ENCODE measurements at places on chromosomes 1 and 21.

- DNase-seq = no peak
These were observed 92.4 kb upstream of the GPR88 start for GRCh38 chr1:100445565-100445964.

GRCh38 chr1:56923201-56923600 is 42.6 kb downstream of the C8B start:
- no peak for DNase-seq

- no peak for DNase-seq
These were observed 30.5 kb upstream of the POFUT2 start for GRCh38 chr21:45318146-45318555.

- DNase-seq = no peak
These were observed 88.1 kb upstream of the ATP1A1 start for GRCh38 chr1:116284819-116285390.

DNA sequence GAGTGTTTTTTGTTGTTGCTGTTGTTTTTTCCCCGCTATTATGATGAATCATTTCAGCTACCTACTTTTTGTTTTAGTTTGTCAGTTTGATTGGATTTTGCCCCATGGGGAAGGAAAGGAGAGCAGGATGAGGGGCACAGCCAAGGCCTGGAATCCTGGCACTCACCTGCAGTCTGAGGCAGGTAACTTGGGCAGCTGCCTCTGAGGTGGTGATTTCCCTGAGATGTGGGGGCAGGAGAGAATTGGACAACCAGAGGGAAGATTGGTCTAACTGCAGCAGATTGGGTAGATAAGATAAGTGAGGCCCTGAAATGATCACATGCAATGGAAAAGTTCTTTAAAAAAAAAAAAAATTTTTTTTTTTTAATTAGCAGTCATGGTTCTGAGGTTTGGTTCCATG is 1.5 kb upstream of the LAX1 start:
- no peak for DNase-seq

DNA sequence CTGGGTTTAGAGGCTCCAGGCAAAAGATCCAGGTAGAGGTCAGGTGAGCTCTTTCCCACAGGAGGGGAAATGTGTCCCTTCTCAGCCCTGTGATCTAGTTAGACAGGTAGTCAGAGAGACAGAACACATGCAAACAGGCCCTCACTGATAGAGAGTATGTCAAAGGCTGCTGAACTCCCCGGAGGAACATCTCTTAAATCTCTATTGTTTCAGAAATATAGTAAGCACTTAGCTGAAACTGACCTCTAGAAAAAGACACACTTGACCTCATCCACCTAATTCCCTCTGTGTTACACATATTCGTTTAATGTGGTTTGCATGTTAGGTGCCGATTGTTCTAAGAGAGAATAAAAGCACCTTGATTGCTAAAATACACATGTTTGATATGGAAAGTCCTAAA is 23.3 kb downstream of the SUSD4 start:
- DNase-seq = no peak

GRCh38 chr1:158457246-158457645 is 4.4 kb upstream of the OR10K1 start:
- DNase-seq = no peak

DNA sequence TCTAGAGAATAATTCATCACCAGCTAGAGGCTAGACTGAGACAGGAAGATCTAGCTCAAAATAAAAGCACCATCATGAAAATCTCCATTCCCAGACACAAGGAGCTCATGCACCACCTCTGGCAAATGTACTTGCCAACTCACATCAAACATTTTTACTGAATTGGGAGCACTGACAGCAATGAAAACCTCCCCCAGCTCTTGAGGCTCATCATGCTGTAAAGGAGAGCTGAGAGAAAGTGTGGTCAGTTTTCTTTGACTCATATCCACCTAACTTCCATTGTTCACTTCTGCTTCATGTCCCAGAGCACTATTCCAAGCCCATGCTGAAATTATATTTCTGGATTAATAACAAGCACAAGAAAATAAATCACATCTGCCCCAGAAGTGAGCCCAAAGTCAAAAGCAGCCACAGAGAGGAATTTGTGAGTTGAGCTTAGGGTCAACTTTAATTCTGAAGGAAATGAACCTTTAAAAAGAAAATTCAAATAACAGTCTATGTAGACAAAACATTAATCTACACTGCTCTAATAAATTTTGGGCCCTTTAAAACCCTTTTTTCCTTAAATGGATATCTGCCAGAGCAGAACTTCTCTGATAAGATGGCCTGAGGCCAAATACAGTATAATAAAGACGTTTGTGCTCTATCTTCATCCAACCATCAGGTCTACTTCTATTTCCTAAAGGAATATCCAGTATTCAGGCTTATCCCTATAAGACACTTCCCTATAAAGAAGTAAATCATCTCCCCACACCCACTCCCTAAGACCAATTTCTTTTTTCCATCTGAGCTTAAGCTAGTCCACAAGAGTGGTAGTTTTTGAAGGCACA is 85.9 kb upstream of the ADAM30 start:
- no peak for DNase-seq

GRCh38 chr1:227796359-227796915 is 19.0 kb upstream of the PRSS38 start:
- no peak for DNase-seq

- DNase-seq = no peak
These were observed 88.4 kb upstream of the COL6A1 start for GRCh38 chr21:45892916-45893739.

DNA sequence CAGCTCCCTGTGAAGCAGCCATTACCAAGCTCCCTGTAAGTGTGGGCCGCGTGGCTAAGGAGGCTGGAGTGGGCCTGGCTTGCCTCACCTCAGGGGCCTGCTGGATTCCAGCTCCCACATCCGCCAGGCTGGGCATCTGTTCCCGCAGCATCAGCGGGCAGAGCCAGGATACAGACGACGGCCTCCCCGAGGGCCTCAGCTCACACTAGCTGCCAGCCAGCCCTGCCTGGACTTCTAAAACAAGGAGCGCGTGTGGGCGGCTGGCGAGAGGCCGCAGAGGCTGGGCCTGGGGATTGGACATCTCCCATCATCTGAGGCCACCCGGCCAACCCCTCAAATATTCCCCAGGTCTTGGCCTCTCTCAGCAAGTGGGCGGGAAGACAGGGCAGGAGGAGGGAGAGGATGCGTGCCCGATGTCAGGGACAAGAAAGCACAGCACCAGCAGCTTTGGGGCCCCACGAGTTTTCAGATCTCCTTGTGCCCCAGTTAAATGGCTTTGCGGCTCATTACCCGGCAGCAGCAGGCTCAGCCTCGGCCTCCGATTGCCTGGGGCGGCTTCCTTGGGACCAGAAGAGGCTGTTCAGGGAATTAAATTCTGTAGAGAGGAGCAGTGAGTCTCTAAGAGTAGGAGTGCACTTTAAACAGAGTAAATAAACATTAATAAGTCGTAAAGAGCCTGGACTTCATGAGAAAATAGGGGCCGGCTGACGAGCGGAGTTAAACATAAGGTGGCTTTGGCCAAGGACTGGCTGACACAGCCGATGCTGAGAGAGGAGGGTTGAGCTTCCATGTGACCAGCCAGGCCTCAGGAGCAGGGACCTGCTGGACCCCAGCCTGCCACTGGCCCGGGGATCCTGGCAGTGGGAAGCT is 208.9 kb upstream of the C1orf174 start:
- no peak for DNase-seq

GRCh38 chr1:173666646-173667045 is 3.0 kb downstream of the ANKRD45 start:
- DNase-seq = no peak
